ENCODE measurements at places on chromosomes 2 and 18. TPM values are rescaled to one million over a fixed set of nuclear protein-coding genes. Genes with fewer than 3 reads are reported as not detected.

DNA sequence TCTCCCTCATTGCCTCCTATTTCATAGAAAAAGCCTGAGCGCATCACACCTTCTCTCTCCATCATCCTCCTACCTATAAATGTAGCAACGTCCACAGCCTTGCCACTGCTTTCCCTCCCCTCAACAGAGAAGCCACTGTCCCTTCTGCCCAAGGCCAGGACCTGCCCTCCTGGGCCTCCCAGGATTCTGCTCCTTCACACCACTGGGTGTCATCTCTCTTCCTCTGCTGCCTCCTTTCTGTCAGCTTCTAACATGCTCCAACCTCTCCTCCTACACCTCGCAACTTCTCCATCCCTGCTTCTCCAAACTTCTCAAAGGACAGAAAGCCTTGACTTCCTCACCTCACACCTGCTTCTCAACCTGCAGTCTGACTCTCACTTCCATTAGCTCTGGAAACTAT lies 21.2 kb upstream of the ME2 start:
- no peak overlapping the region for H3K4me3 ChIP-seq
- H3K27me3 ChIP-seq, result no peaks in the 10 kb centered on the region
- peaks cover under 1% of the 10 kb centered on the region for H3K4me1 ChIP-seq
- H3K27ac ChIP-seq, result no peak overlapping the region
- H3K36me3 ChIP-seq, result no peaks in the 10 kb centered on the region
- no peak for DNase-seq

The GALNT5 gene
- 0.17 TPM for total RNA-seq

DNA sequence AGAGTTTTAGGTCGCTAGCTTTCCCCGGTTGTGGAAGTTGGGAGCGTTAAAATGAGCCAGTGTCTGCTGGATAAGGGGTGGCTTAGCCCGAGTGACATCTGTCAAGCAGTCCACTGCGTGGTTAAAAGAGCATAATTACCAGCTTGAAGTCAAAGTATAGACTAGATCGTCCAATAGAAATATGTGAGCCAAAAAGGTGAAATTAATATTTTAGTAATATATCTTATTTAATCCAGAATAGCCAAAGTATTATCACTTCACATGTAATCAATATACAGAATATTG lies 654 bp downstream of the COMMD1 start:
- H3K4me3 ChIP-seq, result peak overlapping the region; percentile 79
- no peaks in the 10 kb centered on the region for H3K36me3 ChIP-seq
- DNase-seq, result peak; percentile 8

The ALPI gene
- 0.17 TPM for total RNA-seq

GRCh38 chr2:23419171-23420090 lies 34.5 kb downstream of the KLHL29 start:
- peaks cover 3% of the 10 kb centered on the region for H3K4me1 ChIP-seq
- no peak for DNase-seq
- H3K4me3 ChIP-seq, result no peak overlapping the region
- H3K36me3 ChIP-seq, result no peaks in the 10 kb centered on the region
- H3K27ac ChIP-seq, result peak overlapping the region; percentile 56

The GBX2 gene
- not detected for total RNA-seq

GRCh38 chr2:231344851-231345250 lies 50.7 kb upstream of the B3GNT7 start:
- no peaks in the 10 kb centered on the region for H3K27me3 ChIP-seq
- DNase-seq, result no peak
- H3K27ac ChIP-seq, result no peak overlapping the region
- H3K4me3 ChIP-seq, result no peak overlapping the region

The OTOS gene
- not detected for total RNA-seq
